ENCODE measurements at places on chromosomes 12 and 14.
A peak's percentile ranks its signal among the peaks of the same experiment; 100 is the strongest.

DNA sequence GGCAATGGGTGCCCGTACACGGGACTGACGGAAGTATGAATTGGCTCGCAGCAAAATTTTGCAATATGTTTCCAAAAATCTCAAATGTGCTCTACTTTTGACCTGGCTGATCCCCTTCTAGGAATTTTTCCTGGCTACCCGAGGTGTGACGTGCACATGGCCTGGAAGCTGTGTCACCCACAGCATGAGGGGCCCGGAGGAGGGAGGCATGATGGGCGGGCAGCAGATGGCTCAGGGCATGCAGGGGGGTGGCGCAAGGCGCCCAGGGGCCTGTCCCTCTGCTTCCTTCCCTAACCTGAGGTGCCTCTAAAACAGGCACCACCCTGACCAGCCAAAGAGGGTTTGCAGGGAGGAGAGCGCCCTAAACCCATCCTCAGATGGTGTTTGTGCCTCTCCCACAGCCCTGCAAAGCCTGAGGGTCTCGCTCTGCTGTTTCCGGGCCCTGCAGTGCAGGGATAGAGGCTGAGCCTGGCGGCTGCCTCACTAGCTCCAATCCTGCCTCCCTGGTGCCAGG lies 6.7 kb downstream of the GPR132 start:
- DNase-seq: no peak

DNA sequence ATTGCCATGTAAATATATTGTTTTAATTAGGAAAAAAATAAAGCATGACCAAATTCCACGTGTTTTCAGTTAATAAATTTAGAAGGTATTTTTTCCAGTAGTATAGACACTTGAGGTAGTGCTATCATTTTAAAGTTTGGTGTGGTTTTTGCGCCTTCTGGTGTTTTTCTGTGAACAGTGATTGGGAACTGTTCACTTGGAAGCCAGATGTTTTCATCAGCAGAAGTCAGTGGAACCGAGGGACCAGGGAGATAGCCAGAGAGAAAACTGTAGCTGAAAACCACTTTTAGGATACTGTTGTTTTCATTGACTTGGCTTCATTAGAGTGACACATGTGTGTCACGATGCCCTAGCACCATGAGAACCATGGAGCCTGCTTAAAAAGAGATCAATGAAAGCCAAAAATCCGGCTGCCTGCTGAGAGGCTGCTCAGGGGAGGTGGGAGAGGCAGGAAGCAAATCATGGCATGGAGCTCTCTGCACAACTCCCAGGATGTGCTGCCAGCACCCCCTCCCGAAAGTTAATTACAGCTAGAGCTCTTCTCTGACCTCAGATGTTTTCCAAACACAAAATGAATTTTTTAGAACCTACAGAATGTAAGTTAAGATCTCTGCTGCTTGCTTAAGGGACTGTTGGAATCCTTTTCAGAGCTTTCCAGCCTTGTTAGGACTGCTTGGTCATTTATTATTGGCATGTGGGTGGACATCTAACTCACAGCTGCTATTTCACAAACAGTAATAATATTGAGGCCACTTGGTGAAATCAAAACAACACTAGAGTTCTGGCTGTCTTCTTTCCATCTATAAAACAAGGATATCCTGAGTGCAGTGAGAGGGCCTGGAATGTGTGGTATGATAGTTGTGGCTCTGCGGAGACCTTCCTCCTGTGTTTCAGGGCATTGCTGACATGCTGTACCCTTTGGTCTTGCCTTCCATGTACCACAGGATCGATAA lies 192.3 kb downstream of the ANO4 start:
- no peak for DNase-seq

GRCh38 chr12:15808652-15809051 lies 19.5 kb upstream of the EPS8 start:
- no peak for DNase-seq

- peak; percentile 65 for DNase-seq
Measured at GRCh38 chr12:55930771-55931316, at the start of gene DGKA. TSS of gene DGKA (plus strand) at chr12:55931162. CDS start at chr12:55936504, 5,342 bp downstream.

DNA sequence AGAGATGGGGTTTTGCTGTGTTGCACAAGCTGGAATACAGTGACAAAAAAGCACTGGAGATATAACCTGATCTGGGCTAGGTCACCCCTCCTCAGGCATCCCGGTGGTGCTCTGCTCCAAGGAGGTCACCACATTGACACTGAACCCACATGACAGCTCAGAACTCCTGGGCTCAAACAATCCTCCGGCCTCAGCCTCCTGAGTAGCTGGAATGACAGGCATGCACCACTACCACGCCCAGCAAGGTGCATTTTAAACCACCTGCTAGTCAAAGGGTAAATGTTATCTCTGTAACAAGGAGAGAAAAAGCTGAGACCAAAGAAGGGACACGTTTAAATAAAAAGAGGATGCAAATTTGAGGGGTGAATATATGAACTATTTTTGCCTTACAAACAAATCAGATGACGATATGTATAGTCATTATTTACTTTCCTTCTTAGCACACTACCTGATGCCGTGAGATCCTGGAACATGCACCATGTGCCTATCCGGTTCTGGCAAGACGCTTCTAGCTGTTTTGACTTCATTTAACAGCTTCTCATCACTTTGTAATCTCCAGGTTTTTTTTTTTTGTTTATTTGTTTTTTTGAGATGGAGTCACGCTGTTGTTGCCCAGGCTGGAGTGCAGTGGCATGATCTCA lies 135.1 kb downstream of the PPM1H start:
- no peak for DNase-seq

DNA sequence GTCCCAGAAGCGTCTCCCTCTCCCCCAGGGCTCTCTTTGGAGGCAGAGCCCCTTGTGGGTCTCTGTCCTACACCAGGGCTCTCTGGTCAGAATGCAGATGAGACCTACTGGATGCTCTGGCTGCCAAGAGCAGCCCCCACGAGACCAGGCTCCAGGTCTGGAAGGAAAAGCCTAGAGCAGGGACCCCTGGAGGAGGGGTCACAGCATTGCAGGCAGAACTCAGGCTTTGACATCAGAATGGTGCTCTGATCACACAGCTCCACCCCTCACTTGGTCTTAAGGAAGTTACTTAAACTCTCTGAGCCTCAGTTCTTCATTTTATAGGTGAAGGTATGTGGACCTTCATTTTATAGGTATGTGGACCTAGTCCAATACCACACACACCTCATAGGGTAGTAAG lies 83.1 kb downstream of the ARL6IP4 start:
- no peak for DNase-seq

GRCh38 chr14:42112108-42112507 lies 505.4 kb downstream of the LRFN5 start:
- DNase-seq: peak; percentile 12

DNA sequence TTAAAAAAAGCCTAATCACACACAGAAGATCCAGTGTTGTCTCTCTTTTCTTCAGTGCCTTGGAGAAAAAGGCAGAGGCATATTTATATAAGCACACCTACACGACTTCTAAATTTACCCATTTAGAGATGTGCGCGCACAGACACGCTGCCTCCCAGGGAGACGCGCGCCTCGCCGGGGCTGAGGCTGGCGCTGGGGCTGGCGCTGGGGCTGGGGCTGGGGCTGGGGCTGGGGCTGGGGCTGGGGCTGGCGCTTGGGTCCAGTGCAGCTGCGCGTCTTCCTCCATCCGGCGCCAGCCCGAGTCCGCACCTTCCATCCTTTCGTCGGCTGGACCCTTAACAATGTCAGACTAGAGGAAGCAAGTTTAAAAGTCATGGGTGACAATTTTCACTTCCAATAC lies 118.4 kb upstream of the ARID2 start:
- no peak for DNase-seq

Measured in fibroblast of skin of left biceps (primary cell).